CD8-positive, alpha-beta T cell (primary cell): ENCODE measurements at places on chromosomes 6 and 20. TPM values are rescaled to one million over a fixed set of nuclear protein-coding genes. Genes with fewer than 3 reads are reported as not detected.

DNA sequence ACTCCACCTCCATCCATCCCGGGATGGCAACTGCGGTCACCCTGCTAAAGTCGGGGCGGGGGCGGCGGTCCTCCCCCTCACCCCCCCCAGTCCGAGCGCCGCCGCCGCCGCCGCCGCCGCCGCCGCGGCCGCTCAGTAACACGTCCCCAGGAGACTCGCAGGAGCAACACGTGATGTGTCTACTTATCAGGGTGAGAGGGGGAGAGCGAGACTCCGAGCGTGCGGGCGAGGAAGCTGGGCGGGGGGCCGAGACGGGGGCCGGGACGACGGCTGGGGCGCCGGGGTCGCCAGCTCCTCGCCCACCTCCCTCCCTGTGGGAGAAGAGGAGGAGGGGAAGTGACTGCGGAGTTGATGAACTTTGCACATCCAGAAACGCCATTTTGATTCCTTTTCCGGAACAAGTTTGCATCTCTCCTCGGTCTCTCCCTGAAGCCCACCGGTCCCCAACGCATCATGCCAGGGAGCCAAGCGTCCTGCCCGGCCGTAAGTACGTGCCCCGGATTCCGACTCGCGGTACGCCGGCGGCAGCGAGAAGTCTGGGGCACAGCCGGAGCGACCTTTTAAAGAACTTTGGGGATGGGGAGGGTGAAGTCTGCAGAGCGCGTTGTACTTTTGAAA is at the start of gene RREB1:
Gene RREB1, plus strand, starts transcription at position 384 of the 618 bp plus-strand sequence. CDS start 73,951 bp downstream, outside the sequence.
- peak; percentile 74 for DNase-seq

DNA sequence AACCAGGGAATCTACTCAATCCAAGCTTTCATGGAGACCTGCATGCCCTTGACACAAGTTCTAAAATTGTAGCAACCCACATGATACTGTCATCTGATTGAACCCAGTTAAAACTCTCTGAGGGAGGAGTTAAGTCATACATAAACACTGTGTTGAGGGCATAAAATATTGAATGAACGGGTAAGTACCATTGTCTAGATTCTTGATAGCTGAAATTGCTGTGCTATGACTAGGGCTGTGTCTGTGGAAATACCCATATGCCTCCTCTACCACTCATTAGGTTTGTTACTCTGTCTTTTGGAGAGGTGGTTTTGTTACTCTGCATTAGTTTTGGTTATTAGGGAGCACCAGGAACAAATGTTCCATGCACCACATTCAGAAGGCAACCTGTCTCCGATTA is 7.6 kb downstream of the ENPP4 start:
- DNase-seq, result no peak

DNA sequence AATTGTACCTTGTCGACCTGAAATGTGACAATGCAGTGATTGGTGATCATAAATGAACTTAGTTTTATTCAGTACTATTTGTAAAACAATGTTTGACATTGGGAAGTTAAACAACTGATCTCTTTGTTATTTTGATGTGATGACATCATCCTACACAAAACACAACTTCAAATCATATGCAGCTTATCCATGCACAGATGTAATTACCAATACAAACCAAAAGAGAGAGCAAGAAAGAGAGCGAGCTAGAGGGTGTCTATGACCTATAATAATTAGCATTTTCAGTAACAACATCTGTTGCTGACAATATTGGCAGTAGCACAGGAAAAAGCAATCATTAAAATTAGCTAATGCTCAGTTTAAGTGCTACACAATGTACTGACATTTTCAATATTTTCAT is 320.9 kb downstream of the UTRN start:
- DNase-seq, result no peak

DNA sequence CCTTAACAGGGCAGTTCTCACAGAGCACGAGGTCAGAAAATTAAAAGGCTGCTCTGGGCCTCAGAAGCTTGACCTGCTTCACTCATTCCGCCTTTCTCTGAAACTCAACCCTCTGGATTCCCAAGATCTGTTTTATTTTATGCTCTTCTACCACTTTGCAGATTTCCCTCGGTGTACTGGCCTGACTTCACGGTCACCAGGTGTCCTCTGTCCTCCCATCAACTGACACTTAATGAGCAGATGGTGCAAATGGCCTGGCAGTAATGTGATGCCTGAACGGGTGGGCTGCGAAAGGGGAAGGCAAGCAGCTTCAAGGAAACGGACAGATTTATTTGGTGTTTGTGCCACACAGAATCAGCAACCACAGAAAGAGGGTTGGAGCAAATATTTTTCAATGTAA is 169.7 kb upstream of the TFAP2D start:
- no peak for DNase-seq

- no peak for DNase-seq
Measured at GRCh38 chr6:135605278-135605790, 107.8 kb upstream of the AHI1 start.

DNA sequence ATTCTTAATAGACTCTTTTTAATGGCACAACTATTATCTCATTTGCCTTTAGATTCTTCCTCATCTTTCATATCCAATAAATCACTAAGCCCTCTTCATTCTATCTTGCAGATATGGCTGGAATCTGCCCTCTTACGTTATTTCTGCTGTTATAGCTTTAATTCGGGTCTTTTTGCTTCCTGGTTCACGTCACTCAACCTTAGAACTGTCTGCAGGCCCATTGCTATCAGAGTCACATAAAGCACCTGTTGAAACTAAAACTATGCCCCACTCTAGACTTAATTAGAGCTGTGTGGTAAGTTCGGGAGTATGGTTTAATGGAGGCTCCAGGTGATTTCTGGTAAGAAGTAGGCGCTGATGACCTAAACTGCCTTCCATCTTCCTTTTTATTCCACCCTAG is 988 bp downstream of the QRSL1 start:
- DNase-seq, result no peak

GRCh38 chr6:168226902-168227318 is 92.7 kb downstream of the DACT2 start:
- no peak for DNase-seq

DNA sequence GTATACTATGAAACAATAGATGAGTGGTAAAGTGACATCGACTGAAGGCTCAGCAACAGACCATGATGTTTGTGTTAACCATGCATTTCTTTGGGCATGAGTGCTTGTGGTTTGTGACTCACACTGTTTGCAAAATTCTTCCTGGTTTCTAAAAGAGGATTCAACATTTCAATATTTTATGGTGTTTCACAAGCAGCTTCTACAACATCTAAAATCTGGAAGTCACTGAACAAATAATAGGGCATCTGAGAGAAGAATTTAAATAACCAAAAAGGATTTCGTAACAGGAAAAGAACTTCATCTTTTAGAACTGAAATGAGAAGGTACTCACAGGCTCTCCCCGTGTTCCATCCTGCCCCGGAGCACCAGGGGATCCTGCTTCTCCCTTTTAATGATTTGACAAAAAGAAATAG is 146.2 kb downstream of the COL21A1 start:
- DNase-seq, result no peak

SAMD10 gene
- 7.3 TPM for total RNA-seq

HLA-DMB gene
- 9.9 TPM for total RNA-seq

OR12D3 gene
- total RNA-seq, result not detected

MYB gene
- total RNA-seq, result 4.7 TPM

OPN5 gene
- total RNA-seq, result not detected

OR2J3 gene
- total RNA-seq, result not detected

FOXF2 gene
- not detected for total RNA-seq
